Bone marrow (tissue), 2 donors: ENCODE measurements at places on chromosomes 13 and 19.

DNA sequence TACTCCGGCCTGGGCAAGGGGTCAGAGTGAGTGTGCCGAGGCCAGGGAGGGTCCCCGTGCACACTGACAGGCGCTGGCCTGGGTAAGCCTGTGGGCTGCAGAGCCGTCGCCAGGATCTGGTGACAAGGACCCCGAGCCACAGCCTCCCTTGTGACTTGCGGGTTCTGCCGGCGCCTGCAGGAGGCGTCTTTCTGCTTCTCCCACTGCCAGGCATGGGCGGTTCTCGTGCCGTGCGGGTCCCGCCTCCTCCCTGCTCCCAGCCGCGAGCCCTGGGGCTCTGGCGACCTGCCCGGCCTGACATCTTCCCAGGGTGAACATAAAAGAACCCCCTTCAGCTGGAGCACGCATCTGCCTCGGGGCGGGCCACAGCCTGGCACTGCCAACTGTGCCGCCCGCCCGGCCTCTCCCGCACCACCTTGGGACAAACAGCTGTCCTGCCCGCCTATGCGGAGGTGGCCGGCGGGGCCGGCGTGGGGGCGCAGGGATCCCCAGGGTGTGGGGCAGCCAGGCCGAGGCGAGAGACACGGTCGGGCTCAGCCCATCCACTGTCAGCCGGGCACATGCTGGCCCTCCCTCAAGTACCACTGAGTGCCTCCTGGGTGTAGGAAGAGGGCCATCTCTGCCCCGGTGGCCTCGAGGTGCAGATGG is 1.5 kb upstream of the HCN2 start:
- DNase-seq, result peak; percentile 32

- DNase-seq, result no peak
Observed at GRCh38 chr13:92991692-92992091, 234.9 kb upstream of the GPC6 start.

- no peak for DNase-seq
Observed at GRCh38 chr13:77507931-77508776, 27.4 kb upstream of the SCEL start.

GRCh38 chr13:50651922-50652321 is 191.6 kb downstream of the DLEU7 start:
- DNase-seq, result no peak

- DNase-seq, result no peak
Observed at GRCh38 chr19:40055049-40055448, 982 bp downstream of the ZNF780B start.

GRCh38 chr19:32647361-32647760 is 27.6 kb downstream of the ANKRD27 start:
- no peak for DNase-seq
